Stimulated activated CD8-positive, alpha-beta memory T cell treated with anti-CD3 and anti-CD28 coated beads, Interleukin-12 subunit alpha, Interleukin-12 subunit beta, amount 100 ng/mL, for 1 hour (primary cell): ENCODE measurements at places on chromosomes 5 and 9.

DNA sequence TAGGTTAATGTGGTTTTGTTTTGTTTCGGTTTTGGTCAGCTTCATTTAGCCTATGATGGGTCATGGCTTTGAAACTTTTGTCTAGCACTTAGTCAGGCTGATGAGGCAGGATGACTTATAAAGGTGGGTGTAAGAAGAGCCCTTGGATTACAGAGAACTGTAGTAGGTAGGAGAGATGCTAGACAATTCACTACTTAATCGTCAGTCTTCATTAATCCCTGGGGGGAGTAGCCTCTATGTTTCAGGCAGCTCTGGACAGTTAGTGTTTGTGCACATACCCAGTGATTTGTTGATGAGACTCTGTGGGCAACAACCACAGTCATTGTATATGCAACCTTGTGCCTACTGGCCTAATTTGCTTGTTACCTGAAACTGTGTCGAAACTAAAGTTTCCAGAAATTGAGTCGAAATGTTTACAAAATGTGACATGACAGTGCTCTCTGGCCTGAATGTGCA, 113.3 kb downstream of the MTREX start:
- no peak for DNase-seq

DNA sequence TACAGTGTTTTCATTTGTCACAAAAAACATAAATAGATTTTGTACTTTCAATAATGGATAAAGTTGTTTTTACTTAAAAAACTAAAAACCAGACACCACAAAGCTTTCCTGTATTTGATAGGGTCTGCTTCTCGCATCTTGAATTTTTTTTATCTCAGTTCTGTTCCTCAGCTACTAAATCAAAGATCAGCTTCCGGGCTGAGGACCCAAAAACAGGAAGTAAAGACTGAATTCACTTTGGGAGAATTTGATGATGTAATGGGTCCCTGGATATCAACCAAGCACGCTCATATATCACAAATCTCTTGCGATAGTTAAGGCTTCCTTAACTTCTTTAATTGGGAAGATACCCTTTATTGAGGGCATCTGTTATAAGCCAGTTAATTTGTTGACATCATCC, 24.1 kb downstream of the ITK start:
- no peak for DNase-seq

GRCh38 chr9:12719431-12719830, 26.2 kb downstream of the TYRP1 start:
- no peak for DNase-seq

DNA sequence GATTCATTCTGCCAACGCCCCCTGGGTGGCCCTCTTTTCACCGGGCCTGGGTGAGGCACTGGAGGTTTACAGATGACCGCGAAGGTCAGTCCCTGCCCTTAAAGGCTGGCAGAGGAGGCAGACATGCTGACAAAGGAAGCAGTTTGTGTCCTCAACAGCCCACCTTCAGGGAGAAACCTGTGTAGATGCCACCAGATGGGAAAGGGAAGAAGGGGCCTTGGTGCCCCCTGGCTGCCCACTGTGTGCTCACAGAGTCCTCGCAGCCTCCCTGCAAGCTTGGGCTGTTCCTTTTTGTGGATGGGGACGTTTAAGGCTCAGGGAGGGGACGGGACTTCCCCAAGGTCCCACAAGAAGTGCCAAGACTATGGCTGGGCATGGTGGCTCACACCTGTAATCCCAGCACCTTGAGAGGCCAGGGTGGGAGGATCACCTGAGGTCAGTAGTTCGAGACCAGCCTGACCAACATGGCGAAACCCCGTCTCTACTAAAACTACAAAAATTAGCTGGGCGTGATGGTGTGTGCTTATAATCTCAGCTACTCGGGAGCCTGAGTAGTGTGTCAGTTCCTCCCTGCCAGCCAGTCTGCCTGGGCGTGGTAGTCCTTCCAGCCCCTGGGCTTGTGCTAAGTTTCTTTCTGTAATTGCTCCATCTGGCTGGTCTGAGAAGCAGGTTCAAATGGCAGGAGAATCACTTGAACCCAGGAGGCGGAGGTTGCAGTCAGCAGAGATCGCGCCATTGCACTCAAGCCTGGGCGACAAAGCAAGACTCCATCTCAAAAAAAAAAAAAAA, 36.2 kb downstream of the NEK6 start:
- no peak for DNase-seq

GRCh38 chr9:100869326-100869725, 159.2 kb upstream of the PLPPR1 start:
- DNase-seq: no peak

DNA sequence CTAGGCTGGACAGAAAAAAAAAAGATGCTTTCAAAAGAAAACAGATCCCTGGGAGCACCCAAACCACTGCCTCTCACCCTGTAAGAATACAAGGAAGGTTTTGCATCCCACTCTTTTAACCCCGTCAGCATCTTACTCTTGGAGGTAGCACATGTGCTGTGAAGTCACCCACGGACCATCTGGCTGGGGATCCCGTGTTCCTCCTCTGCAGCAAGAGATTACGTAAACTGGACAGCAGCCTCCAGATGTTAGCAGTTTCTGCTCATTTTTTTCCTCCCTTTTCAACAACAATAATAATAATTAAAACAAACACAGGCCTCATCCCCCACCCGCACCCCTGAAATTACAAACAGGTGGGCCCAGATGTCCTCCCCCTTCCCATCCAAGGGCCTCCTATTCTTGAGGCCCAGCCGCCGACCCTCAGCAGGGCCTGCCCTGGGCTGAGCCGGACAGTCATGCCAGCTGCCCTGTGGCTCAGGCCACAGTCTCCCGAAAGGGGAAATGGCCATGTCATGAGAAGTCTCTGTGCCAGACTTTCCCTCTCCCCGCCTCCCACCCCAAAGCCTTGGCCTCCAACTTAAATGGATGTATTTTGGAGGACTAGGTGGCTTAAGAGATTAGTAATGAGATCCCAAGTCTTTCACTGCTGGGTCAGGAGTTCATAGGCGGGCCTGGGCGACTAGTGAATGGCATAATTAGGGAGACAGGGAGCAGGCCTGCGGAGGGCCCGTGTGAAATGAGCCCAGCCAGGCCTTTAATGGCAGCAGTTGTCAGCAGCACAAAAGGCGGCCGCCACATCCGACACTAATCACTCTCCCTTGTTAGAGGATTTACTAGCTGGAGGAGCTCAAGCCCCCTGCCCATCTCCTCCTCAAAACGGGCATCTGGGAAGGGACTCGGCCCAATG, 165.1 kb downstream of the PAPPA start:
- DNase-seq: no peak
